Muscle of arm (tissue), 14 donors: ENCODE measurements at places on chromosomes 1 and 21. TPM values are rescaled to one million over a fixed set of nuclear protein-coding genes. Genes with fewer than 3 reads are reported as not detected.

Gene BARHL2
- not detected for polyA plus RNA-seq

Gene COA6
- polyA plus RNA-seq: 18.2 TPM

Gene FAM163A
- 0.19 TPM for polyA plus RNA-seq

Gene TPRG1L
- 30.1 TPM for polyA plus RNA-seq

GRCh38 chr1:64940025-64940424 is 26.3 kb downstream of the JAK1 start:
- DNase-seq: no peak

DNA sequence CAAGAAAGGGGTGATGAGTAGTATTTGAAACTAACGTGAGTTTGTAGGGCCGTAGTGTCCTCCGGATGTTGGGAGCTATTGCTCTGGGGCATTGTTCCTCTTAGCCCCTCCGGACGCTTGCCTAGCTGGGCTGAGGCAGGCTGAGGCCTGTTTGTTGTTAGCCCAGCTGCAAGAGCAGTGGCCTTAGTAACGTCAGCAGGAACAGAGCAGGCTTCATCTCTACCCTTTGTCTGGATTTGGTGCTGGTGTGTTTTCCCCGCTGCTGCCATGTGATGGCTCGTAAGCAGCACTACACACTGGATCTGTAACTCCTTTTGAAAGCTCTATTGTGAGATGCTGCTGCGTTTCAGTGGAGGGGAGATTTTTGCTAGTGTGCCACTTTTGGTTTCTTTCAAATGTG is 57.6 kb downstream of the DNM3 start:
- DNase-seq: no peak

- DNase-seq: no peak
These were observed 172.0 kb upstream of the USP24 start for GRCh38 chr1:55387145-55387544.
